ENCODE measurements at places on chromosomes 1 and 21.

DNA sequence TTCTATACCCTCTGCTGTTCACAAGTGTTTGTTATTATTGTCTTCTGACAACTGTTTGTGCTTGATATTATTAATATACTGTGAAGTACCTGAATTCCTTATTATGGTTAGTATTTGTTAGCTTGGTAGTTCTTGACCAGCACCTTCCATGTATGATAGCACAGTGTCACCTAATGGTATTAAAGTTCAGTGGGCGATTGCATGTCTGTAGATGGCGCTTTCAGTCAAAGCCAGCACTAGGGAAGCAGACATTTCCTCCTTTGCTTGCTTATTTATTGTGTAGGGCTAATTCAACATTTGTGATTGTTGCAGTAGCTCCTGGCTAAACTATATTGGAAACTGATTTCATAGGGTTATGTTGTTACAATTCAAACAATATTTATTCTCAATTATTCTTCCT is 218.0 kb downstream of the ZP4 start:
- no peak for DNase-seq

- DNase-seq: peak; percentile 54
Measured at GRCh38 chr1:39672551-39672947, 642 bp upstream of the NT5C1A start.

DNA sequence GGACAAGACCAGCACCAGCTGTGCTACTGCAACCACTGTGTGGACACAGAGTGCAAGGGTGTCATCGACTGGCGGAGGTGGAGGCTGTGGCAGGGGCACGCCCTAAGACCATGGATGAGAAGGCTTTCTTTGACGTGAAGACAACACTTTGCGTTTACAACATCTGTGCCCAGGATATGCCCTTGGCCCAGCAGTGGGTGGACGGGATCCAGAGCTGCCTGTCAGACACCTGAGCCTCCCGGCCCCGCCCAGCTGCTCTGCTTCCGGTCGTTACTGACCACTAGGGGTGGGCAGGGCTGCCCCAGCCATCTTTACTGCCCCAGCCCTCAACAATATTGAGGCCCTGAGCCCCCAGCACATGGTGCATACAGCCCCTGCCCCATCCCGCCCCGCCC is 21.4 kb upstream of the NPPB start:
- DNase-seq: no peak

- no peak for DNase-seq
Measured at GRCh38 chr1:40780678-40781607, 2.6 kb upstream of the KCNQ4 start.

DNA sequence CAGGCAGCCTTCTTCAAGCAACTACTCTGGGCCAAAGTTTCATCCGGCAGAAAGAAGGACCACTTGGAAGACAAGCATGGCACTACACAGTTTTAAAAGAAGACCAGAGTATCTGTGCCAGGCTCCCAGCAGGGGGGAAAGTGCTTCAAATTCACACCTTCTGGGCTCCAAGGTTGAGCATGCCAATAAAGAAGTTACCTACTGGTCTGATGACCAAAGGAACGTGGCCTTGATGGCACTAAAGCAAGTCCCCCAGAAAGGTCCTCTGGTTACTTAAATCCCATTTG is 73.5 kb downstream of the CD46 start:
- no peak for DNase-seq

GRCh38 chr1:88333086-88333695 is 350.9 kb upstream of the PKN2 start:
- DNase-seq: no peak

- DNase-seq: no peak
Measured at GRCh38 chr1:1128454-1129139, 12.7 kb upstream of the C1orf159 start.

DNA sequence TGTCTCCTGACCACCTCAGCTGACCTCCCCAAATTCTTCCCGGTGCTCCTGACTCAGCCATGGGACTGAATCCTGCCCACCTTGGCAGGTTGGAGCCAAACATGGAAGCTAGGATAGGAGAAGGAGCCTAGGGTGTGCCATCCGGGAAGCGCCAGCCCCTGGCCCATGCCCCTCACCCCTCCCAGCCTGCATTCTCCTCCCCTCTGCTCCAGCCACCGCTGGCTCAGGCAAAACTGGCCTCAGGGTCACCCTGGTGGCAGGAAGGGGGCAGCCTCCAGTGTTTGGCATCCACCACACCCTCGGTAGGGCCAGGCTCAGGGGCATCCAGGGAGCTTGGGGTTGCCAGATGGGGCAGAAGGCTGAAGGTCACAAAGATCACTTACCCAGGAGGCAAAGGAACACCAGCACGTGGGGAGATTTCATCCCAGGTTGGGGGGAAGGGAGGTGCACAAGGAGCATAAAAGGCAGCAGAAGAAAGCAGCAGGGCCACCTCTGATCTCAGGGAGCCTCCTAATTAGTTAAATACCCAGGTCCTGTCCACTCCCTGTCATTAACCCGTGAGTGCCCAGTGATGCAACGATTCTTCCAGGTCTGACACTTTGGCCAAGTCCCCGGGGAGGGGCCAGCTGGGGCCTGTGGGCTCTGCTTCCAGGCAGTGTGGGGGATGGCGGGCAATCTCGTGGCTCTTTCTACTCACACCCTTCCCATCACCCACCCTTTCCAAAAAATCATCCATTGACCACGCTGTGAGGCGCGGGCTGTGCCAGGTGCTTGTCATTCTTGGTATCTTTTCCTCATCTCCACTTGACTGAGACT is at the start of gene PLA2G2E:
Gene PLA2G2E (minus strand): TSS at position 481 of the 816 bp plus-strand sequence. CDS start 58 bp downstream, at position 423.
- no peak for DNase-seq

- DNase-seq: no peak
Measured at GRCh38 chr1:38829368-38829767, 30.2 kb downstream of the RRAGC start.

DNA sequence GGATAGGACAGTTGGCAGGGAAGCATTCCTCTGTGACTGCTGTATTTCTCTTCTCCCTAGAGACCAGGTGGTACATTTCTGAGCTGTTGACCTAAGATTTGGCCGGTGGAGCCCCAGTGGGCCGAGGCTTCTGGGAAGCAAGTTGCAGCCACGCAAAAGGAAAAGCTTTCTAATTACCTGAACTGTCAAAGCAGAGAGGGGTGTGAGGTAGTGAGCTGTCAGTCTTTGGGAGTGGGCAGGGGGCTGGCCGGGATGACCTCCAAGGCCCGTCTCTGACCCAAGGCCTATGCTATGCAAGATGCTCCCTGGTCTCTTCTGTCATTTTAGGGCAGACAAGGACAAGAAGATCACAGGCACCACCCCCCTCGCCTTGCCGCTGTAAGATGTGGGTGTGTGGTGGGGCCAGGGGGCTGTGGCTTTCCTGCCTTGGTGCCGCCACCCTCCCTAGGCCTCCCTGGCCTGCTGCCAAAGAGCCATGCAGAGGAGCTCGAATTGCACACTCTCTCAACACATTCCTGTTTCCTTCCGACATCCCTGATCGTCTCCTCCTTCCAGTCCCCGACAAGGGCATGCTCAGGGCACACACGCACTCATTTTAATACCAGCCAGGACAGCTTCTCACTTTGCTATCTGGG is 7.7 kb downstream of the PADI1 start:
- peak; percentile 71 for DNase-seq

- no peak for DNase-seq
Measured at GRCh38 chr21:37932936-37933335, 16.7 kb upstream of the KCNJ6 start.

GRCh38 chr1:64470665-64471217 is 812 bp downstream of the CACHD1 start:
- peak; percentile 15 for DNase-seq

GRCh38 chr21:44524414-44525371 is 15.3 kb downstream of the KRTAP10-1 start:
- peak; percentile 10 for DNase-seq

- DNase-seq: no peak
Measured at GRCh38 chr1:116033322-116033721, 57.0 kb downstream of the SLC22A15 start.

DNA sequence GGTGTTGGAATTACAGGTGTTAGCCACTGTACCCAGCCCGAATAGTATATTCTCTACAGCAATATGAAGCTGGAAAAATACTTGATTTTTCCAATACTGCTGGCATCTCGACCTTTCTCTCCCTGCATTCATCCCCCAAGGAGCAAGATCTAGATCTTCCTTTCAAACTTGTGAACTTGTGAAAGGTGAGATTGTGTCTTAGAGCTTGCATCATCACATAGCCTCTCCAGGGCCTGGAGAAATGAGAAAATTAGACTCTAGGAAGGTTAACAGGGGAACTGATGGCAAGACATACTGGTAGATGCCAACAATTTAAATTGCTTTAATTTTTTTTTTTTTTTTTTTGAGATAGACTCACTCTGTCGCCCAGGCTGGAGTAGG is 2.1 kb downstream of the PRUNE1 start:
- no peak for DNase-seq

GRCh38 chr1:21337454-21337927 is 47.2 kb upstream of the ECE1 start:
- no peak for DNase-seq

DNA sequence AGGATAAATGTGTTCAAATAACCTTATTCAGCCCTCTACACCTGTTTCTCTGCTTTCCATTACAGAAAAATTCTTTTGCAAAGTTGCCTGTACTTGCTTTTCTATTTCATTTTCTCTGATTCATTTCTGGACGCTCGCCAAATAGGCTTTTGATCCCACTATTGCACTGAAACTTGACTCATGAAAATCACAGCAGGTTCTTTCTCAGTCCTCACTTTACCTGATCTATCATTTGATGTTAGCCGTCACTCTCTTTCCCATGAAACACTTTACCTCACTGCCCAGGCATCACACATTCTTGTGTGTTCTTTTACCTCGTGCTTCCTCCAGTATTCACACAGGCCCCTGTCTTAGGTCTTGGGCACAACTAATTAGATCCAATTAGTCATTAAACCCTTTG is 26.2 kb downstream of the HSPA13 start:
- DNase-seq: no peak

- no peak for DNase-seq
Measured at GRCh38 chr1:49163031-49163430, 386.3 kb upstream of the BEND5 start.

DNA sequence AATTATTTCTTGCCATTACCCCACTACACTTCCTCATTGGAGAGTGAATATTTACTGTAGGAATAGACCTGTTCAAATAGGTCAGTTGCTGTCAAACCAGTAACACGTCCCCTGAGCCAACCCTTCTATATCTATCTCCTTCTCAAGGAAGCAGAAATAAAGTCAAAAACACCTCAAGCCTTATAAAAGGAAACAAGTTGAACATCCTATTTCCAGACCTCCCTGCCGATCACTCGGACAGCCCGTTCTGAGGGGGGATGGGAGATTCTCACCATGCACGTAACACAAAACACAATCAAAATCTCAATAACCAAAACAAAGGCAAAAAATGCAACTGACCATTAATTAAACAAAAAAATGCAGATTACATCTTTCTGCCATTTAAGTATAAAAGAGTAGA is 121.5 kb upstream of the KRTAP19-8 start:
- DNase-seq: no peak

- no peak for DNase-seq
Measured at GRCh38 chr1:226525750-226526149, 22.8 kb upstream of the STUM start.

- DNase-seq: no peak
Measured at GRCh38 chr1:204406621-204407020, 5.0 kb downstream of the PPP1R15B start.

GRCh38 chr21:34129901-34130715 is 56.7 kb downstream of the MRPS6 start:
- peak; percentile 22 for DNase-seq

DNA sequence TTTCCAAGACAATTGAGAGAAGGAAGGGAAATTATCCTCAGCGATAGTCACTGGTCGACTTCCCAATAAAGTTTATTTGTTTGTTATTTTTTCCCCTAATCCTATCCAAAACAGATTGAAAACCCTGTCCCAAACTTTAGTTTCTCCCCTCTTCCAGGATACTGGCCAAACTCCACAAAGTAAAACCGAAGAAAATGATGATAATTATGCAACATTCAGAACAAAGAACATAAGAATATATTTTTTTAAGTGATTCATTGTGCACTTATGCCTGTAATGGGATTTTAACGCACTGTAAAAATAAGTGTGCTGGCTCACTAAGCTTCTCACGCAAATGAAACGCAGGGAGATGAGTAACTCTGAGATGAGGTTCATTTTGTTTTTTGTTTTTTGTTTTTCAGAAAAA is 6.0 kb downstream of the GLIS1 start:
- DNase-seq: no peak

- DNase-seq: no peak
Measured at GRCh38 chr21:40631211-40631610, 215.7 kb downstream of the DSCAM start.

DNA sequence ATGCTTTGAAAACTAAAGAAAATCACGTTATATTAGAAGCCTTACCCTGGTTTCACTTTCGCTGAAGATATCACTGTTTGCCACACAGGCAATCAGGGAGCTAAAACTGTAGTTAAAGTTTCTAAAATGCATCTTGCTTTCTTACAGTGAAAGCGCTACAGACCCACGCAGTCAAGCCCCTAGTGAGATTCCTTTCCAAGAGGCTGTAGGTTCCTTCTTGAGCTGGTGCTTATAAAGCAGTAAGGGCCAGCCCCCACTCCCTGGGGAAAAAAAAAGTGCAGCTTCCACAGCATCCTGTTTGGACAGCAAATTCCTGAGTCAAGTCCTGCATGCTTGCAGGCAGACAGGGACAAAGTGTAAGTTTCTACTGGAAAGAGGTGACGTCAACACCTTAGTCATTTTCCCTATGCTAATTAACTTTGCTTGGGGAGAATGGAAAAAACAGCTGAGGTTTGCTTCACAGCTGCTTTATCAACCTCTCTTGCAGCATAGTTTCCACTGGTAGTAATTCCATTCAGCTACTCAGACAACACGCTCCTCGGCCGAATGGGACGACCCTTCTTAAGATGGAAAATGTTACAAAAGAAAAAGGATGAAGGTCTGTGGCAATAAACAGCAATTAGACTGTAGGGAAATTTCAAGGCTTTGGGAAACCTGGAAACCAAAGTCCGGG is 14.7 kb upstream of the KCNE1 start:
- peak; percentile 66 for DNase-seq

DNA sequence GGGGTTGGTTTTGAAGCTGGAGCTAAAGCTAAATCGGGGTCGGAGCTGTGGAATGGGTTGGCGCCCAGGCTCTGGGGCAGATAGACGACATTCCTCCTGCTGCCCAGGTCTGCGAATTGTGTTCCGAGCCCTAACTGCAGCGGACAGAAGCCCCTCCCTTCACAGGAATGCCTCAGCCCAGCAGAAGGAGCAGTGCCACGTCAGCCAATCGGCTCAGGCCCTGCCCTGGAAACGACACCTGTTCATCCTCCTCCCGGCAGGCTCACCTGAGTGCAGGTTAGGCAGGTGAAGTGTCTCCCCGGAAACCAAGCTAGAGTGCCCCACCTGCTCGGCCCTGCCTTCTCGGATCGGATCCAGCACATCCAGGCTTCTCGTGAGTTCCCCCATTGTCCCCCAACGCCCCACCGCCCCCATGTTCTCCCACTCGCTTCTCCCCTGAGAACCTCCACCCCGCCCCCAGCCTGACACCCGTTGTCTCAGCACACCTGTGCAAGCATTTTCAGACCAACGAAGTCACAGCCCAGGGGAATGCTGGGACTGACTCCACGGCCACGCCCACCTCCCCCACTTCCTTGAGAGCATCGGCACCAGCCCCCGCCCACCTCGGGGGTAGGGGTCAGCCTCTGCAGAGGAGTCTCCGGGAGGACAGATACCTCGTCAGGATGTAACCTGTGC is 775 bp downstream of the TMEM125 start:
- DNase-seq: peak; percentile 36

- DNase-seq: no peak
Measured at GRCh38 chr1:213245260-213245910, 194.3 kb downstream of the RPS6KC1 start.

- no peak for DNase-seq
Measured at GRCh38 chr1:73770109-73770905, 427.7 kb downstream of the LRRIQ3 start.

GRCh38 chr1:234495231-234495990 is 16.4 kb upstream of the TARBP1 start:
- peak; percentile 82 for DNase-seq

- DNase-seq: no peak
Measured at GRCh38 chr1:50970509-50970887, 453 bp downstream of the CDKN2C start.
